Fibroblast of villous mesenchyme (primary cell): ENCODE measurements at places on chromosomes 16 and 17. TPM values are rescaled to one million over a fixed set of nuclear protein-coding genes. Genes with fewer than 3 reads are reported as not detected.
A peak's percentile ranks its signal among the peaks of the same experiment; 100 is the strongest.

Gene PLEKHH3
- 13.8 and 15.1 TPM in 2 replicates for total RNA-seq

GRCh38 chr16:72972878-72973571, 74.9 kb downstream of the ZFHX3 start:
- no peak for DNase-seq

DNA sequence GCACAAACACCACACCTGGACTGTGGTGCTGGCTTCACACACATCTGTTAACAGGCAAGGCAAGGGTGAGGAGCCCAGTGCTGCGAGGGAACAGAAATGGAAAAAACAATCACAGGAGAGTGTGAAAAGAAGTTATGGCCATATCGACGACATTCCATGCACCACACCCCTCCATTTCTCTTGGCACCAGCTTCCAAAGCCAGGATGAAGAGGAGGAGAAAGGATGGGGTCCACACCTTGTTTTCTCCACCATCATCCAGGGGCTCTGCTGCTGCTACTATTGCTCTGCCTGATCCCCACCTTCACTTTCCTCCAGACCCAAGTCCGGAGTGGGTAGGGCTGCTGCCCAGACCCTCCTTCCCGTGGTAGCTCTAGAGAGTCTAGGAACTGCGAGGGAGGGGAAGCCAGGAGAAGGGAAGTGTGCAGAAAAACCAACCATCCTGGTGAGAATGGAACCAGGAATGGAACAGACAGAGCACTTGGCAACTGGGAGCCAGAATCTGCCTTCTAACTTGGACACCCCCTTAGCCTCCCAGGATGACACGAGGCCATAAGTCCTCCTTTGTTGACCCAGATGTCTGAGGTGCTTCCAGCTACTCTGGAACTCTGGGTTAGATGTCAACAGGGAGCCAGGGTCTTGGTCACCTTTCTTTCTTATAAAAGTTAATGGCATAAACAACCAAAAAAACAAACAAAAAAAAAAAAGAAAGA, 1.2 kb upstream of the PROCA1 start:
- DNase-seq: no peak

- no peak for DNase-seq
Measured at GRCh38 chr16:28027055-28027454, 36.5 kb downstream of the GSG1L start.

GRCh38 chr16:88973007-88973410, 4.0 kb downstream of the CBFA2T3 start:
- no peak for DNase-seq

Gene EVPL
- total RNA-seq: under 0.01 and 0.43 TPM in 2 replicates

GRCh38 chr16:72458035-72458434, 286.1 kb upstream of the PMFBP1 start:
- DNase-seq: no peak

DNA sequence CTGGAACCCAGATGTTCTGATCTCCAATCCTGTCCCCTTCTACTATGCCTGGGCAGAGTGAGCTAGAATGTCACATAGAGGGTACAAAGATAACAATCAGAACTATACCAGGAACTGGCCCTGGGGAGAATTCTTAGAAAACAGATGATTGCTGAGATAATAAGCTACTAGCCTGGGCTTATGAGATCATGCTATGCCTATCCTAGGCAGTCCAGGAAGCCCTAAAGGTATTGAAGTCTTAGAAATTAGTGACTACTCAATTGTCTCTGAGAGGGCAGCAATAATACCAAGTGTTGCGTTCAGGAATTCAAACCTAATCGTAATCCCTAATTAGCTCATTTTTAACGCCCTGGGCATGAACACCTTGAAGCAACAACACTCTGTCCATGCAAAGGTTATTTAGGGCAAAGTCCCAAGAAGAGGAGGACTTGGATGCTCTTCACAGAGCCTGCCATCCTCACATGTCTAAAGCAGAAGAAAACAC, 77.1 kb downstream of the MMD start:
- DNase-seq: no peak

DNA sequence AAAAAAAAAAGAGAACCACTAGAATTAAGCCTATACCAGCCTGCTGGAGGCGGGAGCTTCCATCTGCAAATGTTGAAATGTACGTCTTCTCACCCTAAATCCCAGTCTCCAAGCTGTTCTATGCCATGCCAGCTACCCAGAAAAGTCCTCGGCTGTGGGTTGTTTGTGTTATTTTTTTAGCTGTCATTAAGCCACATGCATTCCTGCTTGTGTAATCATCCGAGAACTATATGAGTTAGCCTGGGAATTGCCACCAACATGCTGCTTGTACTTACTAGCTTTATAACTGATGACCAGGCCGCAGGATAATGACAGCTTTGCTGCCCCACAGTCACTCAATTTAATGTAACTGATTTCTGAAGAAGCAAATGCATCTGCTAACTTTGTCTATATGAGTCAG, 313.9 kb upstream of the SALL1 start:
- peak; percentile 29 for DNase-seq

GRCh38 chr17:8496081-8496480, 60.4 kb downstream of the NDEL1 start:
- DNase-seq: no peak

GRCh38 chr17:79783891-79784290, 5.9 kb downstream of the CBX2 start:
- DNase-seq: no peak

GRCh38 chr17:75475144-75475835, 18.9 kb downstream of the TMEM94 start:
- DNase-seq: no peak

Gene TTYH2
- 1.3 TPM in 2 replicates for total RNA-seq

DNA sequence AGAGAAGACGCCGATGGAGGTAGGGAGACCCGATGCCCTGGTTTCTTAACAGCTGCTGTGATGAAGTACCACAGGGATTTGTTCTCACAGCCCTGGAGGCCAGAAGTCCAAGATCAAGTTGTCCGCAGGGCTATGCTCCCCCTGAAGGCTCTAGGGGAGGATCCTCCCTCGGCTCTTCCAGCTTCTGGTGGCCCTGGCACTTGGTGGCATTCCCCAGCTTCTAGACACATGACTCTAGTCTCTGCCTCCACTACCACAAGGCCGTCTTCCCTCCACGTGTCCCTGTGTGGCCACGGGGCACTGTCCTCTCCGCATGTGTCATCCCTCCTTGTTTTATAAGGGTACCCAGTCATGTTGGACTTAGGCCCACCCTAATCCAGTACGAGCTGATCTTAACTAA, 375.2 kb downstream of the SLC39A11 start:
- no peak for DNase-seq

GRCh38 chr16:84553873-84554399, 49.5 kb upstream of the MEAK7 start:
- no peak for DNase-seq

DNA sequence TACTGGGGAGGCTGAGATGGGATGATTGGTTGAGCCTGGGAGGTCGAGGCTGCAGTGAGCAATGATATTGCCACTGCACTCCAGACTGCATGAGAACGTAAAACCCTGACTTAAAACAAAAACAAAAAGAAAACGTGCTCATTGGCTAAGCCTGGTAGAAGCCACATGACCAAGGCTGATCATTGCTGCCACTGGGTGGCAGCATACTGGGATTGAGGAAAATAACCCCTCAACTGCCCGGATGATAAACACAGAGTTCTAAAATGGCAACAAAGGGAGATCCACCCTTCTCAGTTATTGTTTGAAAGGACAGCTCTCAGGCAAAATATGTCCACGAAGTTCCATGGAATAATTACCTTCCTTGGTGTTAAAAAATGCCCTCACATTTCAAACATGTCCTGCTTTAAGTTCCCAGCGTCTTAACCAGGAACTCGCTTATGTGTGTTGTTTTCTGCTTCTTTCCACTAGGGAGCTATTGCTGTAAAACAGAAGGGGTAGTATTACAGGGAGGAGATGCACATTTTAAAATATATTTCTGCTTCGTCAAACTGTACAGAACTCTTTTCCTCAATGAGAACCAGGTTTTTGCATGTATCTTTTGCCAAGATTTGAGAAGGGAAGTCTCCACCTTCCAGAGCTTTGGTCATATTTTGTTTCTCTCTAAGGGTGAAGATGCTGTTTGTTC, 675.3 kb downstream of the MAF start:
- peak; percentile 4 for DNase-seq

GRCh38 chr17:80986816-80987475, 4.7 kb upstream of the CHMP6 start:
- DNase-seq: no peak

DNA sequence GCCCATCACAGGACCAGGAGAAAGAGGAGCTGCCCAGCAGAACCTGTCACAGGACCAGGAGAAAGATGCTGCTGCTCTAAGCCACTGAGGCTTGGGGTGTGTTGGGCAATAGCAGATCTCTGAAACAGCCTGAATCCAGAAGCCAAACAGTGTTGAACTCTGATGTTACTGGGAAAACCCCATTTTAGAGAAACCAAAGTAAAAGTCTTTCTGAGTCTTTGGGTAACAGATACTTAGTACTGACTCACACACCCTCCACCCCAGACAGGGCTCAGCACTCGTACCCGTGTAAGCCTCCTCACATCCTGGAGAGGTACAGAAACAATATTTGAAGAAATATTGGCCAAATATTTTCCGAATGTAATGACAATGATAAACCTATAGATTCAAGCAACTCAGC, 82.8 kb upstream of the GNG13 start:
- DNase-seq: no peak

Gene SPATA32
- under 0.01 TPM in 1 of 2 replicates, not detected in the other for total RNA-seq

Gene MCRIP2
- total RNA-seq: 14.8 and 16.0 TPM in 2 replicates

DNA sequence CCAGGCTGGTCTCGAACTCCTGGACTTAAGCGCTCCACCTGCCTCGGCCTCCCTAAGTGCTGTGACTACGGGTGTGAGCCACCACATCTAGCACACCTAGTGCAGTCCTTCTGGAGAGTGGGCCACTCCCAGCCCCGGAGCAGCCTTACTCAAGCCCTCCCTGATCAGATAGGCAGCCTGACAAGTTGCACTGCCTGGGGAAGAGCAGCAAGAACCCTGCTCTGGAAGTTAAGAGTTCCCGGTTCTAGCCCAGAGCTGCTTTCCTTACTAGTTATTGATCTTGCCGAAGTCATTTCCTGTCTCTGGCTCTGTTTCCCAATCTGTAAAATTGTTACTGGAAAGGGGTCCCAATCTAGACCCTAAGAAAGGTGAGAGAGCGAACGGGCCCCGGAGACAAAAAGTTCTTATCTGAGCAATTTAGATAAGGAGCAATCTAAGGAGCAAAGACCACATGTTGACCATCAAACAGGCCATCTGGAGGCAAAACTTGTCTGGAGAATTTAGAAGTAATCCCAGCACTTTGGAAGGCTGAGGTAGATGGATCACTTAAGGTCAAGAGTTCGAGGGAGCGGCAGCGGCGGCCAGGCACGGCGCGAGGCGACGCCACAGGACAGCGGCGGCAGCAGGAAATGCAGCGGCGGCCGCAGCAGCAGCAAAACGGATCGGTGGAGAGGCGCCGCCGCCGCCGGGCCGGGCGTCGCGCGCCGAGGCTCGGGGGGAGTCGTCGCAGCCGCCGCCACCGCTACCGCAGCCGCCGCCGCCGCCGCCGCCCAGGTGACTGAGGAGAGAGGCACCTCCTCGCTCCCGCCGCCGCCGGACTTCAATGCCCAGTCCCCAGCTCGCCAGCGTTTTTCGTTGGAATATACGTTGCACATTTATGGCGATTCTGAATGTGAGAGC, 4.3 kb upstream of the NAGLU start:
- DNase-seq: peak; percentile 83

DNA sequence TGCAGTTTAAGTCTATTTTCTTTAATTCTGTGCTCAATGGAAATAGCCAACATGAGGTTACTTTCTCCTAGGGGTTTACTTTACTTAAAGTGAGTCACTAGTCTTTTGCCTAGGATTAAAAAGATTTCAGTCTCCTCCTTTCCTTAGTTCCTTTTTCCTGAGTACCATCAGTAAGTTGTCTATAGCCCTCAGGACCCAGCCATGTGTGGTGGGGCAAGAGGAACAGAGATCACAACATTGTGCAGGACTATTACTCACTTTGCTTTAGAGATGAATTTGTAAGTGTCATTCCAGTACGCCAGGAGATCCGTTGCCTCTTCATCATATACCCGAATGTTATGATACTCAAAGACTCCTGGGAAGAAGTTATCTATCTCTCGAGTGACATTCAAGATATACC, 27.7 kb upstream of the CORO6 start:
- DNase-seq: no peak

DNA sequence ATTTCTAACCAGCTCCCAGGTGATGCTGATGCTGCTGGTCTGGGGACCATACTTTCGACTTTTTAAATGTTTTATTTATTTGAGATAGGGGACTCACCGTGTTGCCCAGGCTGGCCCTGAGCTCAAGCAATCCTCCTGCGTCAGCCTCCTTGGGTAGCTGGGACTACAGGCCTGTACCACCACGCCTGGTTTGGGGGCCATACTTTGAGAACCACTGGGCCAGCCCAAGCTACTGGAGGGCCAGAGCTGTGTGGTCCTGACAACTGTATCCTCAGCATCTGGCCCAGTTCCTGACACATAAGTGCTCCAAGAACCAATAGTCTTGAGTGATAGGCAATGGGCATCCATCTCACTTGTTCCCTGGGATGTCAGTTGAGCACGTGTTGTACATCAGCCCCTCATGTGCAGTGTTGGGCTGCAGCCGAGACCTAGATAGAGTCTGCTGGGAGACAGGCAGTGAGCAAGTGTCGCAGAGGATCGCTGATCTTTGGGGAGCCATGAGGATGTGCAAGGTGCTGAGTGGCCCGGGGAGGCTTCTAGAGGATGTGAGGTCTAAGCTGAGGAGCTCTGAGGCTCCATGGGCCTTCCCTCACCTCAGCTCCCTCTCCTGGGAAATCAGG, 1.6 kb downstream of the RMI2 start:
- DNase-seq: no peak

Gene ALOX15
- not detected in 2 replicates for total RNA-seq

DNA sequence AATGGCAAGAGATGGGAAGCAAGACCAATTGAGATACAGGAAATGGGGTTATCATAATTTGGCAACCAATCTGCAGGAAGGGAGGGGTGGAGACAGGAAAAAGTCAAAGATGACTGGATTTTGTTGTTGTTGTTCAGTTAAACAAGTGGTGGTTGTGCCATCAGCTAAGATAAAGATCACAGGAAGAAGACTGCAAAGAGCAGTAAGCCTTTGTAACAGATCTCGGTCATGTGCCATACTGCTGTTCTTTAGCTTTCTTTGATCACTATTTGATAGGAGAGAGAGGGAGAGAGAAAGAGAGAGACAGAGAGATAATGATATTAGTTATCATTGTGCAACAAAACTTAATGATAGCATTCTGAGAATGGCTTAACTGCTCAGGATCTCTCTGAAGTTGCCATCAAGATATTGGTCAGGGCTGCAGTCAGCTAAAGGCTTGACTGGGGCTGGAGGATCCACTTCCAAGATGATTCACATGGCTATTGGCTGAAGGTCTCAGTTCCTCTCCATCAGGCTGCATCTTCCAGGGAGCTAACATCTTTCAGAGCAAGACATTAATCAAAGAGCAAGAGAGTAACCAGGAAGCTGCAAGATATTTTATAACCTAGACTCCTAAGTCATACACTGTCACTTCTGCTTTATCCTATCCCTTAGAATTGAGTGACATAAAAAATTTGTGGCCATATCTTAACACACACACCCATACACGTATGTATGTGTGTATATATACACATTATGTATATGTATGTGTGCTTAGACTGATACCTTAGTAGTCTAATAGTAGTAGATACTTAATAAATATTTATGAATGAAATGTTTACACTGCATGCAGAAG, 405.0 kb downstream of the SHISA9 start:
- DNase-seq: no peak

- DNase-seq: peak; percentile 41
Measured at GRCh38 chr17:8031261-8031661, 7.6 kb upstream of the ALOX15B start.
